ENCODE measurements at places on chromosomes 11 and 22.

GRCh38 chr22:45192701-45193187 lies 29.0 kb downstream of the NUP50 start:
- DNase-seq = no peak

DNA sequence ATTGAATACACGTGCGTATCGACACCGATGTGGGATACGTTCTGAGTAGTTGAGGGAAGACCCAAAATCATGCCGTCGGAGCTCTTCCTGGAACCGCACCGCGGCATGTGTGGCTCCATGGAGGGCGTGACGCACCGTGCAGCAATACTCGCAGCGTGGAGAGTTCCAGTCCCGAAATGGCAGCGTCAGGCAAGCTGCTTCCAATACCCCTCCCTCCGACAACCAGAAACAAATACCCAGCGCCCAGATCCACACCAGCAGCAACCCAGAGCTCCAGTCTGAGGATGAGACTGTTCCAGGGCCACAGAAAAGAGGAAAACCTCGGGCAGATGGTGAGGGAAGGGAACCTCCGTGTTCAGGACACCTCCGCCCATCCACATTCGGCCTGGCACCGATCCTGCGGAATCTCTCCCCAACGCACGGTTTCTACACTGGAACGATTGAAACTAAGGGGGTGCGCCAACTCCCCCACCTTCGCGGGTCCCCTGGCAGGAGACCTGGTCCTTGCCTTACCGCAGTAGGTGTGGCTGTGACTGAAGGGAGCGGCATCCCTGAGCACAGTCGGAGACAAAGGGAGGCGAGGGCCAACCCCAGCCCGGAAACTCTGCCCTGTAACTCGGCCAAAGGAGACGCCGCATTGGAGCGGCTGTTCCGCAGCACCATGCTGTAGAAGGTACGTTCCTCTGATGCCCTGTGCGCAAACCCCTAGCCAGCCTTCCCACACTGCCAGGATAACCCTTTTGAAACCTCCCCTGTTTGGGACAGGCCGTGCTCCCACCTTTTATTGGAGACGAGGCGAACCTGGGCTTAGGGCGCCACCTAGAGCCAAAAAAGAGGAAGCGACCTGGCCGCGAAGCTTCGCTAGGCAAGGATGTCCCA lies 28.2 kb downstream of the DBX1 start:
- peak; percentile 20 for DNase-seq

DNA sequence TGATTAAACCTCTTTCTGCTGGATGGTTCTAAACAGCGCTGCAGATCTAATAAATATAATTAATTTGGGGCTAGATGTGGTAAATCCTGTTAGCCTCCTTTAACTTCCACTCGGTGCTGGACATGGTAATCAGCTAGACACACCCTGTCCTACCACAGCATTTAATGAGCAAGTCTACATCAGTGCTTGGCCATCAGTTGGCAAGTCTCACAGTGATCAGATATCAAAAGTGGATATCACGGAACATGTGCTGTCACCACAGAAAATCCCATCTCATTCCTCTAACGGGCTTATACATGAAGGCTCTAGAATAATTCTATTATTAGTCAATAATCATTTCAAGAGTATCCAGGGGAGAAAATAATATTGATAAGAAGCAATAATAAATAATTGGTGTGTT lies 5.6 kb upstream of the USP28 start:
- DNase-seq = no peak

DNA sequence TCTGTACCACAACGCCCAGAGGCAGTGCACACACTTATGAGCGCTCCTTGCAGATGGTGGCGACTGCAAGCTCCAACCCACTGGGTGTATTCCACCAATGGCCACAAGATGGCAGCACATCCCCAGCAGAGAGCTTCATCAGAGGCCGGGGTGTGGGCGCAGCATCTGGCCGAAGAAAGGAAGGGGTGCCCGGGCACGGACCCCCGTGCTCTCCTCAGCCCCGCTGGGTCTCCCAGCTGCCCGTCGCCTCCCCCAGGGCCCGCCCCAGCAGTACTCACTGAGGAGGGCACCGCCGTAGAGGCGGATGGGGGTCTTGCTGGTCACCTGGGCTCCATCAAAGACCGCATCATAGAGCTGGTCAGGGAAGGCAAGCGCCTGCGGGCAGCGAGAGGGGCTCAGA lies 14.2 kb downstream of the TP53I11 start:
- peak; percentile 67 for DNase-seq

DNA sequence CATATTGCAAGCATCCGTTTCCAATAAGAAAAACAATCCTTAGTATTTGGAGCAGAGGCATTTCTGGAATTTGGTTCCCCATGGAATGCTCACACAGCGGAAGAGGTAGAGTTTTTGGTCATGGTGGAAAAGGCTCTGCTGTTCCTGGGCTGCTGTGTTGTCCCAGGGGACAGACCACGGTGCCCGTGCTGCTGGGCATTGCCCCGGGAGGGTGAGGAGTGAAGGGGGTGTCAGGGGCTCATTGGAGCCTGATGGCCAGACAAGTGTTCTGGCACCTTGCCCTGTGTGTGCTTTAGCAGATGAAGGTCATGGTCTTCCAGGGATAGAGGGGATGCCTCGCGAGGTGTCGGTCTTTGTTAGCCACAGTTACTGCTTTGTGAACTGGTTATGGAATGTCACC lies 61.2 kb downstream of the MPPED1 start:
- no peak for DNase-seq

DNA sequence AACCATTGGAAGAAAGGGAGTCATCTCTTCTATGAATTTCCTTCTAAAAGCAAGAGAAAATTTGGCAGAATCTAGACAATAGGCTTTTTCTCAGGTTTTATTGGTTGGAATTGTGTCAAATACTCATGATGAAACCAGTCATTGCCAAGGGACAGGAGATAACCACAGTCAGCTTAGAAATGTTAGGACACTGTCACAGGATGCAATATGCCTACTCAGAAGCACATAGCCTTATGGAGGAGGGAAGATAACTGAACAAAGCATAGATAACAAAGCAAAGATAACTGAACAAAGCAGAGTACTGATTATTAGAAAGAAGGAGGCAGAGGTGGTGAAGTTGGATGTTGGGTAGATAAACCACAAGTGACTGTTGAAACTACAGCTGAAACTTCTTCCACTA lies 303.5 kb upstream of the PDGFD start:
- DNase-seq = no peak

Data from activated T-helper 2 cell treated with anti-CD3 and anti-CD28 coated beads, Interferon-gamma antibody, Interleukin-2, Interleukin-4, amounts not matched to agents 10 μg/mL and 5 μg/mL and 100 μg/mL, durations not matched to agents 14 hours and 24 hours and 36 hours (primary cell).